CD4-positive, alpha-beta T cell treated with Interferon alpha-2 for 1 hour (primary cell): ENCODE measurements at places on chromosomes 6 and 20.

- no peak for DNase-seq
These were observed 69.6 kb upstream of the TFB1M start for GRCh38 chr6:155383913-155384312.

DNA sequence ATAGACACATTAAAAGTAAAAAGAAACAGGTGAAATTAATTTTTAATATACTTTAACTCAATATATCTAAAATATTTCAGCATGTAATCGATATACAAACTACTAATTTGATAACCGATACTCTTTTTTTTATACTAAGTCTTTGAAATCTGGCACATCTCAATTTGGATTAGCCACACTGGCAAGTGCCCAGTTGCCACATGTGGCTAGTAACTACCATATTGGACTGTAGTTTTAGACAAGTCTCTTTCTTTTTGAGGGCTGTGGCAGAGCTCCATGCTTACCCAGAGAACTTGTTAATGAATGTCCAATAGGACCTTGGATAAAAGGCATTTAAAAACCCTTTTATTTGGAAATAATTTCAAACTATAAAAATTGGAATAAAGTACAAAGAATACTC, 17.8 kb downstream of the TULP4 start:
- DNase-seq: no peak

DNA sequence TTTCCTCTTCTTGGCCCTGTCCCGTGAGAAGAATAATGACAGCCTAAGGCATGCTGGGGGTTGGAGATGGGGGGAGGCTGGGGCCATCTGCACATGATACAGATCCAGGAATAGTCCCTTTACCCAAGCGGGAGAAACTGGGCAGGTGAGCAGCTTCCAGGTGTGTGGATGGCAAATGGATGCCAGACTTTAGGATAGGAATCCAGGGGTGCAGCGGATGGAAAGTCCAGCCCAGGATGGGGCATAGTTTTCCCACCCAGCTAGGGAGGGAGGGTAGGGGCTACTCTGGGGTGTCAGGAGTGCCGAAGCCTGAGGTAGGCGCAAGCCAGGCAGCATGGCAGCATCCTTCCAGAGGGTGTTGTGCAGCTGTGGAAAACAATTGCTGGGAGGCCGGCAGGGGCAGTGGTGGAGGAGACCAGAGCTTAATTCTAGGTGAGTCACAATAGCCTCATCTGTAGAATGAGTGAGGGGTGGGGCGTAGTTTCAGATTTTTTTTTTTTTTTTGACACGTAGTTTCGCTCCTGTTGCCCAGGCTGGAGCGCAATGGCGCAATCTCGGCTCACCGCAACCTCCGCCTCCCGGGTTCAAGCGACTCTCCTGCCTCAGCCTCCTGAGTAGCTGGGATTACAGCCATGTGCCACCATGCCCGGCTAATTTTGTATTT, 15.4 kb upstream of the FAM110A start:
- no peak for DNase-seq

GRCh38 chr6:41771058-41771983, 8.4 kb downstream of the FRS3 start:
- DNase-seq: no peak

DNA sequence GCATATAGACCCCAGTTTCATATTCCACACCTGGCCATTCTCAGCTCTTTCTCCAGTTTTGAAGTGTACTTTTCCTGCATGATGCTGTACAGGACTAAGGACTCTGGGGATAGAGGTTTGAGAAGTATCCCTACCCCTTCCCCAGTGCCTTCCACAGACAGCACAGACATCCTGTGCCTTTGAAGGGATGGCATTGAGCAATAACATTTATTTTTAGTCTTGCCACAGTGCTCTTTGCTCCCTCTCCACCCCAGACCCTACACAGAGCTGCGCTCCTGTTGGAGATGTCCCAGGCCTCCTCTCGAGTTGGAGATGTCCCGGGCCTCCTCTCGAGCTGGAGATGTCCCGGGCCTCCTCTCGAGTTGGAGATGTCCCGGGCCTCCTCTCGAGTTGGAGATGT, 275.8 kb downstream of the FARS2 start:
- DNase-seq: no peak
